ENCODE measurements at places on chromosomes 5 and 9.

GRCh38 chr9:136014147-136014923 lies 53.2 kb upstream of the UBAC1 start:
- no peak for DNase-seq

GRCh38 chr9:133813749-133814585 lies 75.8 kb upstream of the SARDH start:
- no peak for DNase-seq

GRCh38 chr9:128053560-128053959 lies 13.6 kb downstream of the NAIF1 start:
- no peak for DNase-seq

- DNase-seq = no peak
Observed at GRCh38 chr5:78320401-78320800, 25.9 kb upstream of the AP3B1 start.

DNA sequence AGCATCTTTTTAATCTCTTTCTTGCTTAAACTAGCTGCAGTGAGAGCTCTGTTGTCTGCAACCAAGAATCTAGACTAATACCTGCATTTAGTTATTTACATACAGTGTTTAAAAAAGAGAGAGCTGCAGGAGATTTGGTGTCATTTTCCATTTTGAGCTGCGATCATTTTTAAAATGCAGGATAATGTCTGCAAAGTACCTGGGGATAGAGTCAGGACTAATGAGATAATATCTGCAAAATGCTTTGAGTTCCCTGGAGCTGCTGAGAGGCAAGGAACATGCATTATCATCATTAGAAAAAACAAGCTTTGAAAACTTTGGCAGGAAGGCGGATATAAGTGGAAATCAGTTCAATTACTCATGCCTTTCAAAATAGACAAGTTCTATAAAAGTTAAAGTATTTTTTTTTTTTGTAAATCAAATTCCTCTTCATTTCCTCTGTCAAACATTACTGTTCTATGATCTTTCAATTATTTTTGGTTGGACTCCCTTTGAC lies 21.8 kb upstream of the ANKRD33B start:
- no peak for DNase-seq

DNA sequence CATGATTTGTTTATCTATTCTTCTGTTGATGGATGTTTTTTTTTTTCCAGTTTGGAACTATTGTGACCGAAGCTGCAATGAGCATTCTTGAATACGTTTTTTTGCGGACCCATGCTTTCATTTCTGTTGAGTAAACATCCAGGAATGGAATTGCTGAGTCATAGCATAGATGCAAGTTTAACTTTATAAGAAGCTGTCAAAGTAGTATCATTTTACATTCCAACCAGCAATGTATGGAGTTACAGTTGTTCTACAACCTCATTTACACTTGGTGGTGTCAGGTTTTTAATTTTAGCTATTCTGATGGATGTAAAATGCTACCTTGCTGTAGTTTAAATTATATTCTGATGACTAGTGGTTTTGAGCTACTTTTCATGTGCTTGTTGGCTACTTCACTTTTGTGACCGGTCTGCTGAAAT lies 49.0 kb downstream of the NPR3 start:
- DNase-seq = no peak

DNA sequence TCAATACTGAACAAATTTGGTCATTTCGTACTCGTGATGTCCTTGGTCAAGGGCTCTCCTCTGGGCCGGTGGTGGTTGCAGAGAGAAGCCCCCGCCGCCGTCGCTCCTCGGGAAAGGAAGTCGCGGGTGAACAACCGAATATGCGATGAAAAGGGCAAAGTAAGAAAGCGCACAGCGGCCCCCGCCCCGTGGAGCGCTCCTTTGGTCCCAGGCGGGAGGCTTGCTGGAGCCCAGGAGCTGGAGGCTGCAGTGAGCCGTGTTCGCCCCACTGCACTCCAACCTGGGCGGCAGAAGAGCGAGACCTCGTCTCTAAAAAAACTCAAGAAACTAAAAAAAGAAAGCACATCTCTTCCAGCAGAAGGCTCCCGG lies 108.4 kb upstream of the LARP1 start:
- peak; percentile 4 for DNase-seq

DNA sequence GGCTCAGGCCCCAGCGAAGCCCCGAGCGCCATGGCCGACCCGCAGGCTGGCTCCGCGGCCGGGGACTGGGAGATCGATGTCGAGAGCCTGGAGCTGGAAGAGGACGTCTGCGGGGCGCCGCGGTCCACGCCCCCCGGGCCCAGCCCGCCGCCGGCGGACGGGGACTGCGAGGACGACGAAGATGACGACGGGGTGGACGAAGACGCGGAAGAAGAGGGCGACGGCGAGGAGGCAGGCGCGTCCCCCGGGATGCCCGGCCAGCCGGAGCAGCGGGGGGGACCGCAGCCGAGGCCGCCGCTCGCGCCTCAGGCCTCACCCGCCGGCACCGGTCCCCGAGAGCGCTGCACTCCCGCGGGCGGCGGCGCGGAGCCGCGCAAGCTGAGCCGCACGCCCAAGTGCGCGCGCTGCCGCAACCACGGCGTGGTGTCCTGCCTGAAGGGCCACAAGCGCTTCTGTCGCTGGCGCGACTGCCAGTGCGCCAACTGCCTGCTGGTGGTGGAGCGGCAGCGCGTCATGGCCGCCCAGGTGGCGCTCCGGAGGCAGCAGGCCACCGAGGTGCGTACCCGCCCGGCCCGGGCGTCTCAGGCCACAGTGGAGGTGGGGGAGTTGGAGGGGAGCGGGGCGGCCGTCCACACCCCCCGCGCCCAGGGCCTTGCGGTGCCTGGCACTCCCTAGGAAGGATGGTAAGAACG lies 1.6 kb downstream of the DMRT2 start:
- no peak for DNase-seq

DNA sequence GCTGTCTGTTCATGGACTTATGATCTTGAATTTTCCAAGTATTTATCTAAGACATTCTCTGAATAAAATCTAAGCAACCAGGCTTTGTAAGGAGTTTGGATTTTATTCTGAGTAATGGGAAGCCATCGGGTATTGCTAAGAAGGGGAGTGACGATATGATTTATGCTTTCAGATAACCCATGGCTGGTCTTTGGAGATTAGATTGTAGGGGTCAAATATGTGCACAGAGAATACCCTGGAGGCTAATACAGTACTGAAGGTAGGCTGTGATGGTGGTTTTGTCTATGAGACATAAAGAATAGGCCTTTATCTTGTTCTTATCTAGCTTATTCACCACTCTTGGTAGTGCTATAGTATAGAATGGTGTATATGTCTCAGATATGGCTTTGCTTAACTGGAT lies 60.0 kb upstream of the C5orf46 start:
- DNase-seq = no peak

DNA sequence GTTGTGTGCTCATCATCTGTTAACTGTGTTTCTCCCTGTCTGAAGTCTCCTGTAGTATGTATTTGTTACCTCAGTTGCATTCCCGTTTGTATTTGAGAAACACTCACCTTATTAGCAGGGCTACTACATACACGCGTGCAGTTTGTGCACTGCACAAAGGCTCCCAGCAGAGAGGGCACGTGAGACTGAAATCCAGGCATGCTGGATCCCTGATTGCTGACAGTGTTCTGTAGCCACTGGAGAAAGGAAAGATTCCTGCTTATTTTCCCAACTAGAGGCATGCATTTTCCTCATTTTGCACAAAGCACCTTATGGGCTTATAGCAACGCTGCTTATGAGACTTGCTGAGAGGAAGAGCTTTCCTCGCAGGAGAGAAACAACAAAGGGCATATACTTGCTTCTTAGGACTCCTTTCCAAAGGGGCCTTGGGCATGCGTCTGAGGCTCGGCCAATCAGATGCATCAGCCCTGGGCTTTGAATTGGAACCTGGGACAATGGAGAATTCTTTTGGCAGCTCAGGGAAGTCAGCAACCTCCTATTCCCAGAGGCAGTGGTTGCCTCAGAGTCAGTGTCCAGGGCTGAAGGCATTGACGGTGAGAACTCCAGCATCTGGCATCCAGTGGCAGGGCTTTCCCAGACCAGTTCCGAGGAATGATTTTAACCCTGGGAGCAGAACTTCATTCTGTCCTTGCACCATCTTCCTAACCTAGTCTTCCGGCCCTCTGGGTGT lies 9.9 kb upstream of the MEGF10 start:
- DNase-seq = no peak

- DNase-seq = no peak
Observed at GRCh38 chr9:93826209-93826608, 128.9 kb downstream of the BARX1 start.

GRCh38 chr9:118635416-118635815 lies 733.8 kb downstream of the BRINP1 start:
- no peak for DNase-seq

DNA sequence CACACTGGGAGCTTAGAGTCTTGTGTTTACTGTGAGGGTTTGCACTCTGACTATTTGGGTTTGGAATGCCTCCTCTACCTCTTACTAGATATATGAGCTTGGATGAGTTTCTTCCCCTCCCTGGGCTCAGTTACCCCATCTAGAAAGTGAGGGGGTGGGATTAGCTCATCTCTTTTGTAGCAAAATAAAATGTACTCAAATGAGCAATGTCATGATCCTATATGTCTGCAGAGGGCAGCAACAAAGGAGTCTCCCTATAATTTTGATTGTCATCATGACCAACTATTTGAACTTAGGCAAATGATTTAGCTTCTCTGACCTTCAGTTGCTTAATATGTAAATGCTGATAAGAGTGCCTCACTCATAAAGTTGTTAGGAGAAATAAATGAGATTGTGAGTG lies 109.0 kb downstream of the DPYSL3 start:
- DNase-seq = no peak

DNA sequence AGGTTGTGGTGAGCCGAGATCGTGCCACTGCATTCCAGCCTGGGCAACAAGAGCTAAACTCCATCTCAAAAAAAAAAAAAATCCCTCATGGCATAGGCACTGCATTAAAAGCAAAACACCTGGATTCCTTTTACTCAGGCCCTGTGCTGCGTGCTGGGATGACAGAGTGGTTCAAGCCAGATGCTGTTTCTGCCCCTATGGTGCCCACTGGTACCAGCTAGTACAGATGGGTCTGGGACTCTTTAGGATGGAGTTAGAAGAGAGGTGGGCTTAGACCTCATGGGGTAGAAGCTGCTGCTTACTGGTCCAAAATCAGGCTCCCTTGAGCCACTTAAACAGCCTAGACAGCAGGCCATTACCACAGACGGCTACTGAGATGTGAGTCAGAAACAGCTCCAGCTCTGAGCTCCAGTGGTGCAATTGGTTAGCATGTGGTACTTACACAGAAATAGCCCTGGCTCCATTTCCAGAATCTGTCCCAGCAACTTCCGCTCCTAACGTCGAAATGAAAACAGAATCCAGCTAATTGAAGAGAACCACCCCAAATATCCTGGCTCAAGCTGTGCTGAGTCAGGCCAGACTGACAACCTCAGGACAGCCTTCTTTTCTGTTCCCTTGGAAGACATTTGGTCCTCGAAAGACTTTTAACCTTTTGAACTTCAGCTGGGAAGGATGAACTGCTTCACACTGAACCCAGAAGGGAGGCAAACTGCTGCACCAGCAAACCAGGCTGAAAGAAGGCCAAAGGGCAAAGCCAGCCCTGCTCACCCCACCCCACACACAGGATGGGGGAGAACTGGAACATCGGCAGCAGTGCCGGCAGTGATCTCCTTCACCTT lies 15.5 kb downstream of the C5orf15 start:
- DNase-seq = no peak

- DNase-seq = no peak
Observed at GRCh38 chr5:174667526-174667925, 56.9 kb upstream of the MSX2 start.

DNA sequence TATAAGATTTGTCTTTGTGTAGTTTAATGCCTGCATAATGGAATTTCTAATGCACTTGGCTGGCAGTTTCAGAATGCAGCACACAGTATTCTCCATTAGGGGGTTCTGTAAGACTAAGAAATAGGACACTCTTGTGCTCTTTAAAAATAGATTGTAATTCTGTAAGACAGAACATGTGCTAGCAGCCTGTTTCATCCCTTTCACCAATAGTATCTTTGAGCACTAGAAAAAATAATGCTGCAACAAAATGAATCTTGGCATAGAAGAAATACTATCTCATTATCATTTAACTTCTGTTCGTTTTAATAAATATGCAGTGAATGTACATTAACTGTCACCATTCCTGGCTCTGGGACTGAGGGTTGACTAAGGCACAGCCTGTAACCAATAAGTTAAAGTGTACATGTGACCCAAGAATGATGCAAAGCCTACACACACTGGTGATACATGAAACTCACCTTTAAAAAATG lies 23.8 kb upstream of the ZNF622 start:
- DNase-seq = no peak

DNA sequence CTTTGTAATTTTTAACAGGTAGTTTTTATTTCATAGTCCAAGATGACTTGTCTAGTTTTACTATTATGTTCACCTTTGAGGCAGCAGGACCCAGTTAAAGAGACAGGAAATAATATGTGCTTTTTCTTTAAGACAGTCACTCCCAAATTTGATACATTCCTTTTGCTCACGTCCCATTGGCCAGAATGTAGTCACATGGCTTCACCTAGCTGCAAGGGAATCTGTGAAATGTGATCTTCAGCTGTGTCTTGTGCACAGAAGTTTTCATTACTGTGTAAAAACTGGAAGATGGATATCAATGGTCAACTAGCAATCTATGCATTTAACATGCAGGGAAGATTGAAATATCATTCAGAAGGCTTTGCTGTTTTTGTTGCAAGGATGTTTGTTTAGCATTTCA lies 41.1 kb downstream of the XRCC4 start:
- no peak for DNase-seq

DNA sequence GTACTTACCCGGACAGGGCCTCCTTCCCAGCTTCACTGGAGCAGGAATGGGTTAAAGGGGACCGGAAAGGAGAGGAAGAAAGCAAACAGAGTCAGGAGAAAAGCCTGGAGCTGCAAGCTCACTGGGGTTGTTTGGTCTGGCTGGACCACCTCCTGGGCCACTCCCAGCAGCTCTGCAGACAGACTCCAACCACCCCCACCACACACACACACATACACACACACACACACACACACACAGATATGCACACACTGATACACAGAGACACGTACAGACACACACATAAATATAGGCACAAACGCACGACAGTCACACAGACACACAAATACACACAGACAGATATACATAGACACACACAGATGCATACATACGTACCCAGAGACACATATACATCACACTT lies 34.9 kb upstream of the SYNPO start:
- no peak for DNase-seq

- peak; percentile 69 for DNase-seq
Observed at GRCh38 chr9:130128251-130128650, 44.0 kb upstream of the NCS1 start.

GRCh38 chr9:13083963-13084528 lies 195.4 kb downstream of the MPDZ start:
- no peak for DNase-seq

DNA sequence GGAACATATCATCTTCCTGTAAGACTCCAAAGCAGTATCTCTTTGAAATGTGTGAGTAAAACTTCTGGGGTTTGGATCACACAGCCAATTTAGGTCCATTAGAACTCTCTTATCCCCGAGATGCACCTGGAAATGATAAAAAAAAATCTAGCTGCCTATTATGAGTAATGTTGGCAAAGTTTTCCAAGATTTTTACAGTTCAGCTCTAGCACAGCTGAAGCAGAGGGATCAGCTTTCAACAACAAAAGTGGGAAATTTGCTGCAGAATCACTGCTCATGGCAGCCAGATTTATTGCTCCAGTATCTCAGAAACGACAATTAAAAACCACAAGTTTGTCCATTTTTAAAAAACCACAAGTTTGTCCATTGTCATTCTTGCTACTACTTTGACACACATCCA lies 292.2 kb downstream of the IRX2 start:
- no peak for DNase-seq

- DNase-seq = no peak
Observed at GRCh38 chr9:81801190-81801589, 111.8 kb upstream of the TLE1 start.

GRCh38 chr9:99955606-99956005 lies 49.2 kb downstream of the STX17 start:
- no peak for DNase-seq

- DNase-seq = no peak
Observed at GRCh38 chr9:20271723-20272122, 350.6 kb downstream of the MLLT3 start.
